ENCODE measurements at places on chromosomes 4 and X.
A peak's percentile ranks its signal among the peaks of the same experiment; 100 is the strongest.

GRCh38 chrX:139191286-139191685, 339.3 kb upstream of the F9 start:
- DNase-seq: no peak

GRCh38 chr4:48991357-48991756, 5.3 kb downstream of the CWH43 start:
- DNase-seq: no peak

- no peak for DNase-seq
Measured at GRCh38 chrX:15405846-15406245, 21.6 kb upstream of the VEGFD start.

GRCh38 chrX:130772105-130772775, 130.8 kb downstream of the ENOX2 start:
- no peak for DNase-seq

DNA sequence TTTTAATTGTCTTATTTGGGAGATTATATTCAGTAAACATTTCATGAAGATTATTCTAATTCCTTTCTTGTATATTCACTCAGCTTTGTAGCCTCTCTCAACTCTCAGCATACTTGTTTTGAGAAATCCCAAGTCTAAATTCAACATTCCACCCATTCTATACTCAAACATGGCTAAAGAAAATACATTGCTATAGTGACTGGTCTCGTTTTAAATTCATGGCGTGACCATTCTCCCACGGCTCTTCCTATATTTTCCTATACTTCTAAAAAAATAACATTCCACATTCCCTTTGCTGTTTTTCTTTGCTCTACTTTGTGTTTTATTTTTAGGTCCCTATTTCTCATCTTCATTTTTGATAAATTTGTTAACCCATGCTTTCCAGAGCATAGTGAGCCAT, 49.2 kb upstream of the UGT2A1 start:
- no peak for DNase-seq

- DNase-seq: no peak
Measured at GRCh38 chr4:62193761-62194160, 993.6 kb downstream of the ADGRL3 start.

- DNase-seq: no peak
Measured at GRCh38 chrX:56791456-56791855, 62.4 kb downstream of the NBDY start.

GRCh38 chrX:119419146-119419545, 20.0 kb downstream of the SLC25A43 start:
- DNase-seq: no peak

DNA sequence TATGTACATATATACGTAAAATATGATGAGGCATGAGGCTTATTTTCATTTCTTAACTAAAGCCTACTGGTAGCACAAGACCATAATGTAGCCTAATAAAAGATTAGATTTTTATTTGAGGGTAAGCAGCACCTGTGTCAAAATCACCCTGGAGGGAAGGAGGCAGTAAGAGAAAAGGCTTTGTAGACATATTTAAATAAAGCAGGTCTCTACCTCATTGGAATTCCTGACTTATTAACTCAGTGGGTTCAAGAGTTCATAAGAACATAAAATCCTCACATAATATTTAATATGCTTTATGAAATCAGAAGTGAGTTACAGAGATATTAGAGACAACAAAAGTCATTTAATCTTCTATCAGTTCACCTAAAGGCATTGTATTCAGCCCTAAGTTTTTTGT, 261.6 kb upstream of the ANKRD50 start:
- DNase-seq: no peak

DNA sequence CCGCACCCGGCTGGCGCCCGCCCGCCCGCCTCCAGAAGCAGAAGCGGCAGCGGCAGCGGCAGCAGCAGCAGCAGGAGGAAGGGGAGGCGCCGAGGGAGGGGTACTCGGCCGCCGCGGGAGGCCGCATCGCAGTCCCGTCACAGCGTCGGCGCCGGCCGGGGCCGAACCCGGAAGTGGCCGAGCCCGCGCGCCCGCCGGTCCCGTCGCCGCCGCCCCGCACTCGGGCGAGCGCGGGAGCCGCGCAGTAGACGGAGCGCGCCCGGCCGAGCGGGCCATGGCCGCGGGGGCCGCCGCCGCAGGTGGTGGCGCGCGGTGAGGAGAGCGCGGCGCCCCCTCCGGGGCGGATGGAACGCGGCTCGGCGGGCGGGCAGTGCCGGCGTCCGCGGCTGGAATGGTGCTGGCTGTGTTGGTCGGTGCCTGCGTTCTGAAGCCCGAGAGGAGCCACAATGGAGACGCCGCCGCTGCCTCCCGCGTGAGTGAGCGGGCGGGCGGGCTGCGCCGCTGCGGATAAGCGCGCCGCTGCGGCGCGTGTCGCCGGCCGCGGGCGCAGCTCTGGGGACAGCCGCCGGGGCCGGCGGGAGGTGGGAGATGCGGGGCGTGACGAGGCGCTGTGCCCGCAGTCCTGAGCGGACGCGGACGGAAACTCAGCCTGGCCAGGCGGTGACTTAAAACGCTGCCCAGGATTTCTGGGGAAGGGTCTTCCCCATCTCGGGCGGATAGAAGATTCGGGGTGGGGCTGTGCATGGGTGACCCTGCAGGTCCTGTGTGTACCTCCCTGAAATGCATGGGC, at the start of gene KLHL2:
Gene KLHL2 (plus strand): TSS at position 131 of the 790 bp plus-strand sequence. CDS start 316 bp downstream, at position 447.
- no peak for DNase-seq

DNA sequence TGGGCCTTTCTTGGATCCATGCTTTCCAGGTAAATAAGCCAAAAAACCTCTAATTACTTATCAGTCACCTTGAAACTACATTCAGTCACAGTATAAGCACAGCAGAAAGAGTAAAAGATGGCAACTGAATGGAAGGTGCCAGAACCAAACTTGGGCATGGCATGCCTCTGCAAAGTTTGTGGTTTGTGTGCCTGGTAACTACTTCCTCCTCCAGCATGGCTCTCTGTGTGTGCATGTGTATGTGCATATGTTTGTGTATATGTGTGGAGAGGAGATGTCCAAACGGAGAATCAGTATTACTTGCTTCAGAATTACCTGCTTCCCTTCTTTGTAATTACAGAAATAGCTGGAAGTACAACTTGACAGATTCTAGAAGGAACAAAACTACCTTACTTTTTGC, 67.5 kb downstream of the AGTR2 start:
- DNase-seq: no peak

GRCh38 chrX:20519826-20520225, 253.1 kb upstream of the RPS6KA3 start:
- DNase-seq: no peak

DNA sequence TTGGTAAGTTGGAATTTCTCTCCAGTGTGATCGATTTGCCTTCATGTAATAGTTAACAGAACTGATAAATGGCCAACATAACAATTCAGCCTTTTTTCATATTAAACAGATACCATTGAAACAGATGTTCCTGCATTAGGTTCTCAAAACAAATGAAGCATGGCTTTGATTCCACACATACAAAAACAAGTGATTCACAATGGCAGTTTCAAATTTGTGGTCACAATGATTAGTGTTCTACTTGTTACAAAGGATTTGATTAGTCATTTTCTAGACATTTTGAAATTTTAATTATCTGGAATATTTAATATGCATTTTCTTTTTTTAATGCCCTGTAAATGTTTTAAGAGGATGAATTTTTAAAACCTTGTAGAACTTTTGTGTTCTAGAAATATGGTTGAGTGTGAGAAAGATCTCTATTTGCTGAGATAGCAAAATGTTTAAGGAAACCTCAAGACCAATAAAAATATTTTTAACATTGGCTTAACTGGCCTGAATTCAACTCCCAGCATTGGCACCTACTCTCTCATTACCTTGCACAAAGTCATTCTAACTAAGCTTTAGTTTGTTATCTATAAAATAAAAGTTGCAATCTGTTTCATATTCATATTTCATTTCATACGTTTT, 18.9 kb upstream of the GLRA3 start:
- no peak for DNase-seq

DNA sequence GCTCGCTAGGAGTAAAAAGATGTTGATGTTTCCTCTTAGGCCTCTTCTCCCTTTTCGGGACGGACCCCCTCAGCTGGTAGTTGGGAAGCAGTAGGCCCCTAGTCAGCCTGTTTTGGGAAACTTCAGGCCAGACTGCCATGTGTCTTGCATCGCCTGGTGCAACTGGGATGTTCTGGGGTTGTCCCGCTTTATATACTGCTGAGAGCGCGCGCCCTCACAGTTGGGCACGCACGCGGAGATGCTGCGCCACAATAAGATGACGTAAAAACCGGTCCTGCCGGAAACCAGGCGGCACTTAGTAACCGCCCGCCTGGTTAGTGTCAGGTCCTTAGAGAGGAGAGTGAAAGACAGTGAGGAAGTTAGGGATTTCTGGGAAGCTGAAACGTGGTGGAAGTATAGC, 231.3 kb upstream of the CT83 start:
- DNase-seq: no peak

DNA sequence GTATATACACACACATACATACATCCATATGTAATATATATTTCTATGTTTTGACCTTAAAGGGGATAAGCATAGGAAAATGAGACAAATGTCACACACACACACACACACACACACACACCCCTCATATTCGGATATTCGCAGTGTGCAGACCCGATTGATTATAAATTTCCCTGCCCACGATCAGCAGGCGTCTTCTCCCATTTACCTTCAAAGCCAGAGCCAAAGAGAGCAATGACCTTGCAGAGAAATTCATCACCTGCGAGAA, 488 bp downstream of the GPRIN3 start:
- DNase-seq: no peak

- DNase-seq: no peak
Measured at GRCh38 chrX:23826653-23827052, 43.7 kb downstream of the SAT1 start.

GRCh38 chrX:43527801-43528200, 128.3 kb upstream of the MAOA start:
- no peak for DNase-seq

DNA sequence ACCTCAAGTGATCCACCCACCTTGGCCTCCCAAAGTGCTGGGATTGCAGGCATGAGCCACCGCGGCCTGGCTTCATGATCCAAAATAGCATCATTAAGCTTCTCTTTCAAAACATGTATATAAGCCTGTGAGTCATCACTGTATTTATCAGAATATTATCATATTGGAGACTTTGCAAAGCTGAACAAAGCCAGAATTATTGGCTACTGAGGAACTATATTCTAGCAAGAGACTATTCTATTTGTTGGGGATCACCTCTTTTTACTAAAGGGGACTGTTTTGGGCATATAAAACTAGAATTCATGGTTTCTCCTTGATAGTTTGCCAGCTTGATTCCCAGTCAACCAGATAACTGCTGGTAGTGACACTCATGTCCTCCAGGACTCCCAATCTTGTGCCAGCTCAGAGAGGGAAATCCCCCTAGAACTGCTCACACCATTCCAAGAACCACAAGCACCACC, 40.1 kb downstream of the TET2 start:
- DNase-seq: no peak

GRCh38 chr4:8534611-8535010, 45.6 kb upstream of the GPR78 start:
- no peak for DNase-seq

- DNase-seq: no peak
Measured at GRCh38 chrX:120560405-120560841, 339 bp downstream of the CUL4B start.

- peak; percentile 29 for DNase-seq
Measured at GRCh38 chr4:40180356-40180755, 16.5 kb upstream of the RHOH start.

DNA sequence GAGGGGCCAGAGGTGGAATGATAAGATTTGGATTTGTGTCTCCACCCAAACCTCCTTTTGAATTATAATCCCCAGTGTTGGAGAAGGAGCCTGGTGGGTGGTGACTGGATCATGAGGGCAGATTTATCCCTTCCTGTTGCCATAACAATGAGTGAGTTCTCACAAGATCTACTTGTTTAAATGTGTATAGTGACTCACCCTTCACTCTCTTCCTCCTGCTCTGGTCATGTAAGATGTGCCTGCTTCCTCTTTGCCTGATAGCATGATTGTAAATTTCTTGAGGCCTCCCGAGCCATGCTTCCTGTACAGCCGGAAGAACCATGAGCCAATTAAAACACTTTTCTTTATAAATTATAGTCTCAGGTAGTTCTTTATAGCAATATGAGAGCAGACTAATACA, 348.6 kb downstream of the AR start:
- DNase-seq: no peak

DNA sequence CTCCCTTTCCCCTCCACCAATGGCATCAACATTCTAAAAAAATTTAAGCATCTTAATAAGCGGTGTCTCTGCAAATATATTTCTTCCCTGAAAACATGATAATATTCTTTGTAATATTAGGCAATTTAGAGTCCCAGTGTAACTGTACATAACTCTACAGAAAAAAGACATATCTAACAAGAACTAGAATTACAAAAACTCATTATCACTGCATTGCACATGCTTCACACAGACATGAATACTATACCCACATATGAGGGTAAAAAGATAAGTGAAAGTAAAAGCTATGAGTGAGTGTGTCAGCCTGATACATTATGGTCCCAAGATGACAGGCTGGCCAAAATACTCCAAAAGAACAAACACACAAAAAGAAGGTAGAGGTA, 2.4 kb upstream of the FGB start:
- no peak for DNase-seq

GRCh38 chr4:132227151-132227856, 921.8 kb upstream of the PCDH10 start:
- no peak for DNase-seq

DNA sequence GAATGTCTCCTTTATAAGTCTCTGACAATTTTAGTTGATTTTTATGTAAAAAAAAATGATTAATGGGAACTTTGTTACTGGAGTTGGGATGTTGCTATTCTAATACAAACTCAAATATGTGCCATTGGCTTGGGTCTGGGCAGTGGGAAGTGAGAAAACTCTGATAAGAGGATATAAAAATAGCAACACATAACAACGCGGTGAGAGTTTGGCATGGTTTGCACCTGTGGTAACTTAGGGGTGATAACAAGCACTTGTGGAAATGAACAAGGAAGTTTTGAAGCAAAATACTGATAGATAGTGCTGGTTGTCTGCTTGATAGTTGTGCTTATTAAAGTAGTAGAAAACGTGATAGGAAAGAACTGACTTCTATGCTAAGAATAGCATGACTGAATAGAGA, 743.3 kb upstream of the AGA start:
- DNase-seq: no peak

- no peak for DNase-seq
Measured at GRCh38 chrX:103688946-103689345, 2.4 kb upstream of the MORF4L2 start.

DNA sequence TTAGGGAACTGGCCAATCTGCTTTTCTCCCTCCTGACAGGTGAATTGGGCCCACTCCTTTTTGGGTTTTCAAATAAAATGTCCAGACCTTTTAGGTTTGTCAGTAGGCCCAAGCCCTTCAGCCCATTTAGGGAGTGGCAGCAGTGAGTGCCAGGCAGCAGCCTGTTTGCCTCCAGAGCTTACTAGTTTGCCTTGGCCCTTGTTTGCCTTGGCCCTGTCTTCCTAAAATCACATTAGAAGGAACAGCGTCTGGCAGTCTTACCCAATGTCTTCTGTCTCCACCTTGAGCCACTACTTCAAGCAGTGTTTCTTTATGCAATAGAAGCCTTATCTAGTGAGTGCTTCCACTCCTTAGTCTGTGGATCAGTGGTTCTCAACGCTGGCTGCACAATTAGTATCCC, 117.1 kb downstream of the TMEM164 start:
- DNase-seq: no peak
